CD8-positive, alpha-beta memory T cell (primary cell): ENCODE measurements at places on chromosomes 3 and 15. TPM values are rescaled to one million over a fixed set of nuclear protein-coding genes. Genes with fewer than 3 reads are reported as not detected.

- H3K4me1 ChIP-seq: peaks cover 80% of the 10 kb centered on the region
- H3K36me3 ChIP-seq: no peaks in the 10 kb centered on the region
- peak; percentile 76 for DNase-seq
- peak overlapping the region; percentile 70 for H3K4me3 ChIP-seq
- peak overlapping the region; percentile 79 for H3K27ac ChIP-seq
- no peaks in the 10 kb centered on the region for H3K27me3 ChIP-seq
Measured at GRCh38 chr3:71064956-71065763, 518.4 kb downstream of the FOXP1 start.

The CISH gene
- 216 TPM for total RNA-seq

The SLC28A2 gene
- not detected for total RNA-seq

GRCh38 chr3:112486811-112487505, 12.3 kb downstream of the BTLA start:
- no peak for DNase-seq
- no peaks in the 10 kb centered on the region for H3K36me3 ChIP-seq
- peaks cover 29% of the 10 kb centered on the region for H3K4me1 ChIP-seq
- no peaks in the 10 kb centered on the region for H3K27me3 ChIP-seq
- no peak overlapping the region for H3K27ac ChIP-seq
- H3K4me3 ChIP-seq: no peak overlapping the region

DNA sequence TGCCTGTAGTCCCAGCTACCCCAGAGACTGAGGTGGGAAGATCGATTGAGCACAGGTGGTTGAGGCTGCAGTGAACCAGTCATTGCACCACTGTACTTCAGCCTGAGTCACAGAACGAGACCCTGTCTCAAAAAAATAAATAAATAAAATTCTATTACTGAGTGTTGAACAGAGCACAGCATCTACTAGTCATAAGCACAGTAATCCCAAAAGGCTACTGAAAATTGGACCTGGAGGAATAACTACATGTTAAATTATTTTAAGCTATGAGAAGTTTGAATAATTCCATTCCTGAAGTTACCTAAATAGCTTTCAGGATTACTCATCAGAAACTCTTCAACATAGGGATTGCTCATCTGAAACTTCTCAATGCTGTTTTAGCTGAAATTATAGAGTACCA, 43.4 kb downstream of the ARMC8 start:
- H3K36me3 ChIP-seq: peaks cover 21% of the 10 kb centered on the region
- no peak overlapping the region for H3K27ac ChIP-seq
- DNase-seq: no peak
- H3K4me3 ChIP-seq: no peak overlapping the region
- H3K4me1 ChIP-seq: no peaks in the 10 kb centered on the region

DNA sequence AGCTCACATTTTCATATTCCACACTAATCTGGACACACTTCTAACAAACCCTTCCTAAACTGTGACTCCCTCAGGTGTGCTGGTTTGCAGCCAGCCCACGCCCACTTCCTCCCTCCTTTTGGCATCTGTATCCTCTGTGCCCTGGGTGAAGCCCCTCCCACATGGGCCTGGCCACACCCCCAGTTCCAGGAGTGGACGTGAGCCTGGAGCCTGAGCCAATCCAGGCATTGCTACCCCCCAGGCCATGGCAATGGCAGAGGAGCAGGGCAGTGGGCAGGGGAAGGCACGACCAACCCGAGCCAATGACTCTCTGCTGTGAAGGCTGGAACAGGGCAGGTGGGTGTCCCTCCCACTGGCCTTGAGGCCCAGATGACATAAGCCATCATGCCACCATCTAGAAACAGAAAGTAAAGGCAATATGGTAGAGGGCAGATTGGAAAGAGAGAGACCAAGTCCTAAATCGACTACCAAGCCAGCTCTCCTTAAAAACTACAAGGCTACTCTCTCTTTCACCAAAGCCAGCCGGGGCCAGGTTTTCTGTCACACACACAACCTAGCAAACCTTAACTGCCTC, 18.6 kb downstream of the FAM174B start:
- no peaks in the 10 kb centered on the region for H3K36me3 ChIP-seq
- DNase-seq: no peak
- H3K4me3 ChIP-seq: no peak overlapping the region
- H3K27me3 ChIP-seq: no peaks in the 10 kb centered on the region
- no peak overlapping the region for H3K27ac ChIP-seq

GRCh38 chr15:70826634-70827033, 27.3 kb downstream of the LARP6 start:
- no peaks in the 10 kb centered on the region for H3K36me3 ChIP-seq
- H3K4me3 ChIP-seq: no peak overlapping the region
- no peaks in the 10 kb centered on the region for H3K27me3 ChIP-seq

GRCh38 chr3:59320080-59320479, 270.3 kb upstream of the CFAP20DC start:
- H3K27me3 ChIP-seq: no peaks in the 10 kb centered on the region
- no peak overlapping the region for H3K4me3 ChIP-seq
- H3K27ac ChIP-seq: no peak overlapping the region
- no peaks in the 10 kb centered on the region for H3K4me1 ChIP-seq

The GHRL gene
- total RNA-seq: 0.69 TPM

The BDH1 gene
- 59.3 TPM for total RNA-seq

DNA sequence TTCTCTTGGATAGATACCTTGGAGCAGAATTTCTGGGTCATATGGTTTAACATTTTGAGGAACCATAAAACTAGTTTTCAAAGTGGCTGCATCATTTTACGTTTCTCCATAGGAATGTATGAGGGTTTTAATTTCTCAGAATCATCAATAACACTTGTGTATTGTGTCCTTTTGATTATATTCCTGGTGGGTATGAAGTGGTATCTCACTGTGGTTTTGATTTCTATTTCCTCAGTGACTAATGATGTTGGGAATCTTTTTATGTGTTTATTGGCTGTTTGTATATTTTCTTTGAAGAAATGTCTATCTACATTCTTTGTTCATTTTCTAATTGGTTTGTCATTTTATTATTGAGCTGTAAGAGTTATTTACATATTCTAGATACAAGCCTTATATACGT, 28.8 kb downstream of the CDIN1 start:
- no peak overlapping the region for H3K4me3 ChIP-seq
- no peaks in the 10 kb centered on the region for H3K4me1 ChIP-seq
- DNase-seq: no peak
- H3K27ac ChIP-seq: no peak overlapping the region
- no peaks in the 10 kb centered on the region for H3K27me3 ChIP-seq
- no peaks in the 10 kb centered on the region for H3K36me3 ChIP-seq

DNA sequence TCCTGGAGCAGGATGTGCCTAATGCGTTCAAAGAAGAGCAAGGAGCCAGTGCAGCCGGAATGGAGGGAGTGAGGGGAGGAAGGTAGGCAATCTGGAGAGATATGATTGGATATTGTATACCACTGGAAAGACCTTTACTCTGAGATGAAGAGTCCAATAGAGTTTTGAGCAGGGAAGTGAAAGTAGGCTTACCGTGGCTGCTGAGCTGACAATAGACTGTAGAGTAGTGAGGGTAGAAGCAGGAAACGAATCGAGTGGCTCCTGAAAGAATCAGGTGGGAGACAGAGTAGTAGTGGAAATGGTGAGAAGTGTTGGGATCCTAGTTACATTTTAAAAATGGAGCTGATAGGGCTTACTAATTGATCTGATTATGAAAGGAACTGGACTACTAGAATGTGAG, 51.8 kb upstream of the NUDT16 start:
- no peak overlapping the region for H3K27ac ChIP-seq
- no peak for DNase-seq
- H3K36me3 ChIP-seq: no peaks in the 10 kb centered on the region
- H3K4me1 ChIP-seq: no peaks in the 10 kb centered on the region
- no peaks in the 10 kb centered on the region for H3K27me3 ChIP-seq
- no peak overlapping the region for H3K4me3 ChIP-seq
